Upper lobe of left lung (tissue), 6 donors: ENCODE measurements at places on chromosomes 13 and 19. TPM values are rescaled to one million over a fixed set of nuclear protein-coding genes. Genes with fewer than 3 reads are reported as not detected.

The FLT3LG gene
- 6.3 TPM for total RNA-seq

The ARHGAP33 gene
- total RNA-seq: 13.3 TPM

The CATSPERD gene
- 1.7 TPM for total RNA-seq

The SYNGR4 gene
- not detected for total RNA-seq

The RFPL4A gene
- not detected for total RNA-seq

The RGL3 gene
- total RNA-seq: 47.2 TPM

The TRPM4 gene
- 97.4 TPM for total RNA-seq

The SLC25A41 gene
- 0.24 TPM for total RNA-seq

The FGF9 gene
- total RNA-seq: 0.11 TPM

The ZNF582 gene
- 11.9 TPM for total RNA-seq
